ENCODE measurements at places on chromosomes 1 and 21. TPM values are rescaled to one million over a fixed set of nuclear protein-coding genes. Genes with fewer than 3 reads are reported as not detected.

DNA sequence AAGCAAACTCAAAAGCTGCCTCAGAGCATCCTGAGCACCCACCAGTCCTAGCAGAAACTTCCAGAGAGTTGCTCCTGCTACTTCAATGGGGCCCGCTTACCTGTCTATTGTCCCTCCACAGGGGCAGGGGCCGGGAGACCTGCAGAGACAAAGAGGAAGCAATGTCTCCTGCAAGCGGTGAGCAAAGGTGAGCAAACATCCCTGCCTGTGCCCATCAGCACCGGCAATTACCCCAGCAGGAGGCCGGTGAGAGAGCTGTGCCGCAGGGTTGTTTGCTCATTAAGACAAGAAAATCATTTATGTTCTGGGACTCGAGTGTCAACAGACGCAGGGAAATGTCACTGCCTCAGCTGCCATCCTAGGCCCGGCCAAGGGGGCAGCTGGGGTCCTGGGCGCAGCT, 53.8 kb upstream of the TARDBP start:
- H3K27me3 ChIP-seq: peaks cover 9% of the 10 kb centered on the region
- no peak overlapping the region for H3K27ac ChIP-seq
- H3K36me3 ChIP-seq: no peaks in the 10 kb centered on the region
- H3K4me3 ChIP-seq: no peak overlapping the region
- no peak for DNase-seq

- H3K4me3 ChIP-seq: no peak within 1 kb of the TSS
- H3K27ac ChIP-seq: no peak within 1 kb of the TSS
- DNase-seq: no peak
- H3K27me3 ChIP-seq: no peaks in the 10 kb centered on the region
- peaks cover 7% of the 10 kb centered on the region for H3K4me1 ChIP-seq
Measured at GRCh38 chr1:54623216-54624007, at the start of gene FAM151A. Gene FAM151A, minus strand, starts transcription at chr1:54623525. Its CDS starts 130 bp downstream, at chr1:54623395.

Gene HTR6
- total RNA-seq: not detected

DNA sequence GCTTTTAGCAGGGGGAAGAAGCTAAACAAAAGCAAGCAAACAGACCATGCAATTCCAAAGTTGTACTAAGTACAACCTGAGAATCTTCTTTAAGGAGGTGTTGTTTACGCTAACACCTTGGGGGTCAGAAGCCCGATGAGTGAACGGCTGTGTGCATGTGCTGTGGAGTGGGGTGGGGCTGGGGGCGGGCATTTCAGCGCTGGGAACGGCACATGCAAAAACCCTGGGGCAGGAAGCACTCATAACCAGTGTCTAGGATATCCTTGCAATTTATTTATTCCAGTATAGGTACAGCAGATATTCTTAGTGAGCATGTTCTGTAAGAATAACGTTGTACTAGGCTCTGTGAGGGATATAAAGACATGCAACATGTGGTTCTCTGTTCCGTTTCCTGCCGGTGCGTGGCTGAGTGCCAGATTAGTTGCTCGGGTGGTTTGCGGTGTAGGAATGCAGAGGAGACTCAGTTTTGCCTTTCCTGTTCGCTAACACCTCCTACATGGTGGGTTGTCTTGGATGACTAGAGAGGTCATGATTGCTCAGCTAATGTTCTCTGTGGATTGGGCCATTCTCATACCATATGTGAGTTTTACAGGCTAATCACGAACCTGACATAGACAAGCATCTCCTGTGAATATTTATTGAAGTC, 3.7 kb downstream of the FASLG start:
- H3K36me3 ChIP-seq: no peaks in the 10 kb centered on the region
- H3K4me1 ChIP-seq: no peaks in the 10 kb centered on the region
- no peak overlapping the region for H3K4me3 ChIP-seq
- no peak overlapping the region for H3K27ac ChIP-seq

- no peaks in the 10 kb centered on the region for H3K27me3 ChIP-seq
- H3K4me1 ChIP-seq: no peaks in the 10 kb centered on the region
- no peak overlapping the region for H3K4me3 ChIP-seq
- H3K27ac ChIP-seq: no peak overlapping the region
Measured at GRCh38 chr1:66563941-66564630, 30.1 kb downstream of the SGIP1 start.

GRCh38 chr1:204130981-204131892, 20.6 kb downstream of the ETNK2 start:
- no peaks in the 10 kb centered on the region for H3K36me3 ChIP-seq
- H3K4me1 ChIP-seq: peaks cover 2% of the 10 kb centered on the region
- H3K4me3 ChIP-seq: no peak overlapping the region

GRCh38 chr21:35159881-35160280, 110.8 kb upstream of the RUNX1 start:
- H3K4me1 ChIP-seq: no peaks in the 10 kb centered on the region
- DNase-seq: no peak
- peaks cover 13% of the 10 kb centered on the region for H3K36me3 ChIP-seq
- no peaks in the 10 kb centered on the region for H3K27me3 ChIP-seq
- H3K4me3 ChIP-seq: no peak overlapping the region
- H3K27ac ChIP-seq: no peak overlapping the region

DNA sequence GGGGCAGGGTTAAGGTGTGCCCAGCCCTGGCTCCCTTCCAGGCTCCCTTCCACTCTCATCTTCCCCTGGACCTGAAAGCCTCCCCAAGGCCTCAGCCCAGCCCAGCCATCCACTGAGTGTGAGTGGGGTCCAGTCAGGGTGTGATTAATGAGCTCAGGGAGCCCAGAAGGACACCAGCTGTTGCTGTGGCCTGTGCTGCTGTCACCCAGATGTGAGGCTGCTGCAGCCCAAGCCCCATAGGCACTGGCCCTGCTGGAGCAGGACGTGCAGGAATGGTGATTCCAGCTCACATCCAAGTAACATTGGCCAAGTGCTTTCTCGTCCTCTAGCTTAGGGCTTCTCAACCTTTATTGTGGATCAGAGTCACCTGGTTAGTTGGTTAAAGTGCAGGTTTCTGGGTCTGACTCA, 77.6 kb downstream of the EPHB2 start:
- no peak for DNase-seq
- H3K36me3 ChIP-seq: no peaks in the 10 kb centered on the region
- H3K4me1 ChIP-seq: peaks cover 31% of the 10 kb centered on the region
- no peak overlapping the region for H3K4me3 ChIP-seq

Gene SIK1
- total RNA-seq: 14.2 TPM

Gene LMX1A
- total RNA-seq: not detected

GRCh38 chr1:117188170-117188815, 22.4 kb downstream of the VTCN1 start:
- H3K4me3 ChIP-seq: no peak overlapping the region
- H3K36me3 ChIP-seq: no peaks in the 10 kb centered on the region
- H3K27me3 ChIP-seq: peaks cover 2% of the 10 kb centered on the region
- no peak overlapping the region for H3K27ac ChIP-seq
- no peak for DNase-seq

GRCh38 chr1:177210071-177210470, 39.3 kb downstream of the BRINP2 start:
- H3K4me3 ChIP-seq: no peak overlapping the region
- H3K36me3 ChIP-seq: no peaks in the 10 kb centered on the region
- H3K4me1 ChIP-seq: peaks cover 8% of the 10 kb centered on the region
- H3K27me3 ChIP-seq: no peaks in the 10 kb centered on the region

- H3K27ac ChIP-seq: no peak overlapping the region
- H3K4me3 ChIP-seq: no peak overlapping the region
- H3K36me3 ChIP-seq: no peaks in the 10 kb centered on the region
- H3K27me3 ChIP-seq: no peaks in the 10 kb centered on the region
- no peak for DNase-seq
Measured at GRCh38 chr1:48966583-48966982, 189.9 kb upstream of the BEND5 start.

DNA sequence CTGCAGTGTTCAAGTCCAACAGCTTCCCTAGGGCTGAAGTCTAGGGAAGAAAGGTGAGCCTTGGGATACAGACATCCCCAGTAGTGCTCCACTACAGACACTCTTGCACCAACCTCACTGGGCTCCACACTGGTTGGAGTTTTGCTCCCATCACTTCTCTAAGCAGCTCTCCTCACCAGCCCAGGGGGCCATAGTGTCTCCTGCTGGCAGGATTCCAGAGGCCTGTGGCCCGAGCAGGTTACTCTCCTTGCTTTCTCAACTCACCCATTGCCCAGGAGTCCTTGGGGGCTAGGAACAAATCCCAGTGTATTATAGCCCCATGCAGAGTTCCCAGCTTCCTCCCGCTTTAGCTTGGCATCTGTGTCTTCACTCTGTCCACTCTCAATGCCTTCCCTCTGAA, 52.8 kb downstream of the IFI44 start:
- H3K27ac ChIP-seq: no peak overlapping the region
- H3K4me3 ChIP-seq: no peak overlapping the region
- peaks cover 12% of the 10 kb centered on the region for H3K36me3 ChIP-seq
- DNase-seq: no peak
- H3K27me3 ChIP-seq: peaks cover 4% of the 10 kb centered on the region

- H3K4me1 ChIP-seq: peaks cover 9% of the 10 kb centered on the region
- no peaks in the 10 kb centered on the region for H3K27me3 ChIP-seq
- DNase-seq: no peak
- no peak overlapping the region for H3K27ac ChIP-seq
- H3K36me3 ChIP-seq: no peaks in the 10 kb centered on the region
Measured at GRCh38 chr1:58587667-58588066, 10.6 kb upstream of the TACSTD2 start.

- H3K36me3 ChIP-seq: peaks cover 8% of the 10 kb centered on the region
- no peak for DNase-seq
- no peak overlapping the region for H3K4me3 ChIP-seq
Measured at GRCh38 chr21:46557469-46557868, 47.4 kb downstream of the S100B start.

GRCh38 chr1:19814244-19814661, 830 bp downstream of the RNF186 start:
- peaks cover 4% of the 10 kb centered on the region for H3K27me3 ChIP-seq
- H3K27ac ChIP-seq: no peak overlapping the region
- DNase-seq: no peak
- no peak overlapping the region for H3K4me3 ChIP-seq

- H3K4me3 ChIP-seq: no peak overlapping the region
- H3K27ac ChIP-seq: no peak overlapping the region
- DNase-seq: no peak
Measured at GRCh38 chr1:233366575-233366974, 39.1 kb downstream of the MAP3K21 start.

DNA sequence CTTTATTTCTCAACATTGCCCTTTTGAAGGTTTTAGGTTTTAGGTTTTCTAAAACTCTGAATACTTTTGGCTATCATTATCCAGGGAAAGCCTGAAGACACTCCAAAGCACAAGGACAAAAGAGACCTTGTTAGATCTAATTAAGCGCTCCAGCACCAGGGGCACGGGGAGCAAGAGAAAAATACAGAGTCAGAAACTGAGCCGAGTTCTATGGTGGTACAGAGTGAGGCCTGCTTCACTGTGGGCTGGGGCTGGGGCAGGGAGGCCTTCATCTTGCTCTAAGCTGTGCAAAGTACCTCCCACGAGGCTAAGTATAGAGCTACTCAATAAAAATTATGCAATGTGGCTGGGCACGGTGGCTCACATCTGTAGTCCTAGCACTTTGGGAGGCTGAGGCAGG, 19.7 kb upstream of the RAB4A start:
- no peak overlapping the region for H3K27ac ChIP-seq
- DNase-seq: no peak
- H3K4me3 ChIP-seq: no peak overlapping the region
- H3K36me3 ChIP-seq: no peaks in the 10 kb centered on the region
- peaks cover 8% of the 10 kb centered on the region for H3K4me1 ChIP-seq

Gene PIGM
- total RNA-seq: 5.9 TPM

DNA sequence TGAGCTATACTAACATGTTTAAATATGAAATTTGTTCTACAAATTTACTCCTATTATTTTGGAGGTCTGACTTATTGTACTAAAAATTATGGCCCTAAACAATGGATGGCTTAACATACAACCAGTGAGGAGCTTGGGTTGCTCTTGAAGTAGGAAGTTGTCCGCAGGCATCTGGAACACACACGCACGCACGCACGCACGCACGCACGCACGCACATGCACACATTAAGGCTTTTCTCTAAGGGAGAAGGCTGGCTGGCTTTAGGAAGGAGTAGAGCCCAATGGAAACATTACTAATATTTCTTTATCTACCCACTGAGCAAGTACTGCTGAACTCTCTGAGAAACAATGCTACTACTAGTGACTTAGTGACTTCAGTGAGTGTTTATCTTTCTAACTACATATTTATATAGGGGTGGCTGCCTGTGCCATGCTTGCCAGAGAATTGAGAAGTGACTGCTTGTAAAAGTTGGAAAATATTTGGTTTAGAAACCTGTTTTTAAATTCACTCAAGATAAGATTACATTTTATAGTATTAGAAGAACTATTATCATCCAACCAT, 16.2 kb upstream of the ARHGAP29 start:
- H3K27ac ChIP-seq: no peak overlapping the region
- DNase-seq: no peak
- H3K4me1 ChIP-seq: no peaks in the 10 kb centered on the region
- H3K36me3 ChIP-seq: no peaks in the 10 kb centered on the region

Gene ARV1
- 18.3 TPM for total RNA-seq

GRCh38 chr1:203744075-203744972, 20.7 kb upstream of the LAX1 start:
- no peak for DNase-seq
- no peak overlapping the region for H3K27ac ChIP-seq
- peaks cover 17% of the 10 kb centered on the region for H3K4me1 ChIP-seq
- H3K27me3 ChIP-seq: peaks cover 2% of the 10 kb centered on the region

Data from glutamatergic neuron (in vitro differentiated cells).